ENCODE measurements at places on chromosomes 1 and 21.

DNA sequence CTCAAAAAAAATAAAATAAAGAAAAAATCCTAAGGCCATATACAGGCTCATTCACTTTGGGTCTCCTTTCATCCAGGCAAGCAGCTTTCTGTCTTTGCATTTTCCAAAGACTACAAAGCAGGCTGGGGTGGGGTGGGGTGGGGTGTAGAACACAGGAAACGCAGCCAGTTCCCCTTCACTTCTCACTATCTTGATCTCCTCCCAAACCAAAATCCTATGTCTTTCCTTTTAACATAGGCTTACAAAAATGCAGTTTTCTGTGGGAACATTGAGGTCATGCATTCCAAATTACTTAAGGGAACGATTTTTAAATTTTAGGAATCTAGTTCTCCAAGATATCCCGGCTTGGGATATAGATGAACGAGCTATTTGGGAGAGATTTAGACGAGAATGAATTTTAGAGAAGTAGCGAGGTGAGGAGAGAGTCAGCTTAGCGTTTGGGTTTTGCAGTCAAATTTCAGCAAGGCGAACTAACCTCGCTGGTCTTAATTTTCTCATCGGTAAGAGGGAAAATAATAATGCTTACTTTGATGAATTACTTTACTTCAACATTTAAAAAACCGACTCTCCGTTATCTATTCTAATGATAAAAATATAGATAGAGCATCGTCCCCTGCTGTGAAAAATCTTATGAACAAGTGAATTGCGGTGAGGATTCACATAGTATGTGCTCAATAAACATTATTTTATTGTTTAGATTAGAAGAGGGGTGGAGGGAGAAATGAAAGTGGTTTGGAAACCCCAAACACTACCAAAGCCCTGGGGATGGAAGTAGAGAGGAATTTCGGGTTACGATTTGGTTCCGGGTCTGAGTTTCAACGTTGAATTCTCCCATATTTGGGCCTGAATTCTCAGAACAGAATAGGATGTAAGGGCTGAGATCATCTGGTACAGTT is 735 bp upstream of the STX12 start:
- DNase-seq, result no peak

DNA sequence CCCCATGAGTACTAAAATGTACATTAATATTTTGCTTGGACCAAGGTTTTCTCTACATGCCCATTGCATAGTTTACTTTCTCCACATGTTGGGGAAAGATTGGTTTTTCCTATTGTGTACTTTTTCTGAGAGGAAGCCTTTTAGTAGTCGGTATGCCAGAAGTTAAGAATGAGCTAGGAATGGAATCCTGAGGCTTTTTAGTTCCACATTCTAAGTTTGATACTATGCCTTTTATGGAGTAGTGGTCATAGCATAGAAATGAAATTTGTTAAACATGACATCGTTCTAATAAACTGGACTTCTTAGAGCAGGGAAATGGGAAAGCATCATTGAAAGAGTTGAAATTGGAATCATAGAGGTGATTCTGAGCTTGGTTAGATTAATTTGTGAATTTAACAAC is 64.3 kb downstream of the BCL9 start:
- no peak for DNase-seq

GRCh38 chr1:21633141-21633755 is 35.9 kb downstream of the RAP1GAP start:
- no peak for DNase-seq

- DNase-seq, result no peak
Measured at GRCh38 chr1:51962486-51963356, 27.8 kb downstream of the RAB3B start.

DNA sequence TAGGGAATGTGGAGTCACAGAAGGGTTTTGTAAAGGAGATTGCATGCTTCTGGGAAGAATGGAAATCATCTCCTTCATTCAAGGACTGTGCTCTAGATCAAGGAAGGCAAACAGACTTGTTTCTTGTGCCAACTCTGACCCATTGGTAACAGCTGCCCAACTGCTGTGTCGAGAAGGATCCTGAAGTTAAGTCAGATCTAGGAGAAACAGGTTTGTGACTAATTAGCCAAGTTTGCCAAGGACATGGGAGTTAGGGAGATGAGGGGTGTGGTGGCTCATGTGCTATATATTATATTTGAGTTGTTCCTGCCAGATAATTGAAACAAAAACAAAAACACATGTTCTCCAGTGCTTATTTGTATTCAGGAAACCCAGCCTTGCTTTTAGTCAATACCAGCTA is 251.2 kb upstream of the USP24 start:
- no peak for DNase-seq

- DNase-seq, result no peak
Measured at GRCh38 chr1:3069491-3070308, 697 bp downstream of the PRDM16 start.

DNA sequence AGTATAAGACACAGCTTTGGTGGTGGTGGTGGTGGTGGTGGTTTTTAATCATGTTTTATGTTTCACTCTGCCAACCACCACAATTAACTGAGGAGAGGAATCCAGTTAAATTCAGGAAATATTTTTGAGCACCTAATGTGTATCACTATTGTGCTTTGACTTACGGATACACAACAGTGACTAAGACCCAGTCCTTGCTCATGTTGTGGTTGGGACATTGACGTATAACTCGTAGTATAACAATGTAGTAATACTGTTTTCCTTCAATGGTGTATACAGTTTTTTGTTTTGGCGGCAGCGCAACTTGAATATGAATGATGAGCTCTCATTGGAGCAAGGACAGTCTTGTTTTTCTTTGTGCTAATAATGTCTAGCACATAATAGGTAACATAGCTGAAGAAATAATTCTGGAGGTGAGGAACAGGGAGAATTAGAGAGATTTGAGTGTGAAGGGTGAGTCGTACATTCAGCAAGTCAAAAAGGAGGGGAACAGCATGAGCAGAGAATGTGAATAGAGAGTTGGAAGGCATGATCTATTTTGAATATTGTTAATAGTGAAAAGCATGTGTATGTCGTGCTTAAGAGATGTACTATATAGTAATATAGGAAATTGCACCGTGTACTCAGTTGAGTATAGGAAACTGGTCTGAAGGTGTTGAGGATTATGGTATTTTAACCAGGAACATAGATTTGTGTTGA is 5.5 kb downstream of the CACYBP start:
- DNase-seq, result no peak

DNA sequence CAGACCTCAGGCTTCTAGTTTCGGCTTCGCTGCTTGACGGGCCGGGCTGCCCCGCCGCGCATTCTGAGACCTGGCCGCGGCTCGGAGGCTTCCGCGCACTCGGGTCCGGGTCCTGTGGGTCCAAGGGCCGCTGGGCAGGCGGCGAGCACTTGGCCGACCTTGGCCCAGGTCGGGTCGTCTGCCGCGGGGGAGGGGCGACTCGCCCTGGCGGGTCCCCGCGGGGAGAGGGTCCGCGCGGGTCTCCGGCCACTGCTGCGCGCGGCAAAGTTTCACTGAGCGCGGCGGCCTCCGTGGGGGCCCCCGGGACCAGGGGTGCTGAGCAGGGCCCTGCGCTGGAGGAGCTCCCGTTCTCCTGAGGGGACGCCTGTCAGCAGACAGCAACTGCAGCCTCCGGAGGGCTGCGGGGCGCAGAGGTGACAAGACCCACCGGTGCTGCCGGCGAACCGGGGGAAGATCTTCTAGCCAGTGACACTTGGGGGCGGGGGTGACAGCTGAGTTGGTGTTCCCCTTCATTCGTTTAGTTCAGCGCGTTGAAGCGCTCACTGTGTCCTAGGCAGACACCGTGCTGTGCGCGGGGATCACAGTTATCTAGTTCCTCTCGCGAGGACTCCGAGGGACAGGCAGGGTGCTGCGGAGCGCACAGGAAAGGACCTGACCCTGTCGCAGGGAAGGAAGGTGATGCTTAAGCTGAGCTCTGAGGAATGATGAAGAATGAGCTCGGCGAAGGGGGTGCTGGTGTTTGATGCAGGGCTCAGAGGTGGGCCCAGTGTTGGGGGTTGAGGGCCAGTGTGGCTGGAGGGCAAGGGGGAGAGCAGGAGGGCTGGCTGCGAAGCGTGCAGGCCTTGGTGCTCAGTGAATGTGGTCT is 725 bp downstream of the MTFR1L start:
- DNase-seq, result no peak

GRCh38 chr1:220680085-220680687 is 10.0 kb upstream of the C1orf115 start:
- DNase-seq, result no peak

DNA sequence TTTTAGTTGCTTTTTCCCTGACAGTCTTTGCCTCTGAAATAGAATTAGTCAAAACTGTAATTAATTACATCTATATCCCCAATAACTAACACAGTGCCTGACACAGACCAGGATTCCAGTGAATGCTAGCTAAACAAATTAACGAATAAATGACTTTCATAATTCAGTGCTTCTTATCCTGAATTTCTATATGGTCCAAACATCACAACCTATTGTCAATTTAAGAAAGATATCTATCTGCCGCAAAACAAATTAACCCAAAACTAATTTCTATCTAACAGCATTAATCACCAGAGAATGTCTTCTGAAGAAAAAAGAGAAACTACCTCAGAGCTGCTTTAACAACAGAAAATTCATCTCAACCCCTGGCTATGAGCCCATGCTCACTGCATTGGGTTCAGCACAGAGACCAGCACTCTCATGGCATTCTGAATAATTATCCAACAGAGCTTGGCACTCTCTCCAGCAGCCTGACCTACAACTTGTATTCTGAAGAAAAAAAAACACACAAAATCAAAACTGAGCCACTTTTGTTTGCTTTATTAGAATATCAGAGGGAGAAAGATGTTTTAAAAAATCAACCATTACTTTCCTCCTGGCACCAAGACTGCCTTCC is 547.3 kb upstream of the BEND5 start:
- DNase-seq, result no peak

- DNase-seq, result no peak
Measured at GRCh38 chr1:242524571-242525359, at the start of gene PLD5. PLD5 (minus strand) TSS chr1:242524697.

DNA sequence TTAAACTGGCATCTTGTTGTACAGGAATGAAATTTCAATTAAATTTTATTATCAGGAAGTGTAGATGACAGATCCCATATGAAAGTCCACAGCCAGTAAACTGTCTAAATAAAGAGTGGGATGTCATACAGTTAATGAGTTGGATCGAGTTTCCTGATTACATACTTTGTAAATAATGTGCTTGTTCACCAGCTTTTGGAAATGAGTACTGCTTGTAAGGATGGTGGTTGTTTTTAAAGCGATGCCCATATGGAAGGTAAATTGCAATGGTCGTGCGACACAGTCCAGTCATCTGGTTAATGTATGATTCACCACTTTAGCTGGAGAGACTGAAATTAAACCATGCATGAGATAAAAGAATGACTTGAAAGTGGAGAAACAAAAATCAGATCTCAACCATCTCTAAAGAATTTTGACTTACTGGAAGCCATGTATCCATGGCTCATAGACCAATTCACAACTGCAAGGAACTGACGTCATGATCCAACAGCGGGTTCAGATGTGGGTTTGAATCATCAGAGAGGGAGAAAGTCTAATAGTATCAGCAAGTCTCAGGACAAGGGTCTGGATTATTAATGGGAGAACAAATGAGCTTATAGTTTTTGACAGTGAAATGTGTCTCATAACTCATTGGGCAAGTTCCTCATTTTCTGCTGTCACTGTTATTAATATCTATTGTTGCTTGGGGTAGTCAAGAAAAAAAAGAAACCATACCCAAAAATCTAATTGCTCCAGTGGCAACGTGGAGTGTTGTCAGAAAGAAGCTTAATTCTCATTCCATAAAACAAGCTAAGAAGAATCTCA is 49.0 kb downstream of the MAP10 start:
- peak; percentile 90 for DNase-seq

- DNase-seq, result no peak
Measured at GRCh38 chr1:88593358-88593757, 90.7 kb upstream of the PKN2 start.

DNA sequence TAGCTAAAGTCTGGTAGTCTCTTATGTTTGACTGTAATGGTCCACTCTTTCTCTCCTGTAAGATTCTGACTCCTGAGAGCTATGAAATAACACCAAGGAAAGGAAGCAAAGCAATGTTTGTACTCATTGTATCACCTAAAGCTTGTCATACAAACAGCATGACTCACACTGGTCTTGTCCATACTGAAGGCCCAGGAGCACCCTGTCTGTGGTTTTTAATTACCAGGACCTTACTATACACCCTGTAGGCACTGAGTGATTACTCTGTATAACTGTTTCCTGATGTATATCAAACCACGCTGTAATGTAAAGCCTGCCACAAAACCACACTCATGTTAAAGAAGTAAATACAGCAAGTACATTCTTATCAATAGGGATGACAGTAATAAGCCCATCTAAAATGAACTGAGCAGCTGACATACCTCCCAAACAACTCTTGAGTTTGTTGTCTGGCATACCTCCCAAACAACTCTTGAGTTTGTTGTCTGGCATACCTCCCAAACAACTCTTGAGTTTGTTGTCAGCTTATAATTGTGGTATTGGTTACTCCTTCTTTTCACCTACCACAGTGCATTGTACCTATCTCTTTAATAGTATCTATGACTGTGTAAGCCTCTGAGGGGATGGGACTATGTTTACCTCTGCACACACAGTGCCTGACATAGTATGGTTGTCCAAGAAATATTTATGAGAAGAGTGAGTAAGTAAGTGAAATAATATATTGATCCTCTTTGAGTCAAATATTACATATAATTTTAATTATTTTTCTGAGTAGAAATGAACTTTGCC is 11.6 kb upstream of the TNFSF18 start:
- DNase-seq, result peak; percentile 72

DNA sequence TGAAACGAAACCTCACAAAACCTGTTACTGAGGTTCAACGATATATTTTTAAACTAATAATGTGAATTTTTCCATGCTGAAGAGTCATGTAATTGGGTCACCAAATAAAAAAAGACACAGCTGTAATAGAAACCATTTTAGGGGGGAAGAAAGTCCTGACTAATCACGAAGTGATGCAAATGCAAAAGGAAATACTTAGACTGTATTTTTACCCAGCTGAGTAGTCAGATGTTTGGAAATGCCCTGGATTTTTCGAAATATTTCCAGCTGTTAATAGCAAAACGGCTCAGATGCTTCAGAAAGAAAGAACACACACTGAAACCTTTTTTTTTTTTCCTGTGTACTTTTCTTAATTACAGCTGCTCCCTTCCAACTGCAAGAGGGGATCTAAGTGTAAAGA is 210.3 kb downstream of the SETD4 start:
- DNase-seq, result peak; percentile 50

DNA sequence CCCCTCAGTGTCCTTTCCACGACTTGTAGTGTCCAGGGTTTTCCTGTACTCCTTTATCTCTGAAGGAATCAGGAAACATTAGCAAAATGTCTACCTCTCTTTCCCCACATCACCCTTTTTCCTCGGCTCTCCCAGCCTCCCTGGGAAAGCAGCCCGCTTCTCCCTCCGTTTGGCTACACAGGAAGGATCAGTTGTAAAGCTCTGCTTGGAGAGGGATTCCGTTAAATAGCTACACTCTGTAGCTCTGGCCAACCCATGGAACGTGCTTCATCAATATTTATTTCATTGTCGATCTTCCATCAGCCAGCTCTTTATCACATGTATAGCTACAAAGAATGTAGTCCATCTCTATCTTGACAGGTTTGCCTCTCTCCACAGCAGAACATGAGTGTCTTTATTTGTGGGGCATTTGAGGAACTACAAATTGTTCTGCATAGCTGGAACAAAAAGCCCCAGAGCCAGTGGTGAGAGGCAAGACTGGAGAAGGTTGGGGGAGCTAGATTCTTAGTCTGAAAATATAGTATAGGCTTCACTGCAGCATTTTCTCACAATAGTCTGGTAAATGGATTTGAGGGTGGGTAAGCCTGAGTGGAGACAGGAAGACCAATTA is 191.8 kb downstream of the SLC35F3 start:
- DNase-seq, result no peak

Measured in HS-5 (cell line).